ENCODE measurements at places on chromosomes 12 and 14. TPM values are rescaled to one million over a fixed set of nuclear protein-coding genes. Genes with fewer than 3 reads are reported as not detected.

ADAM20 gene
- polyA plus RNA-seq = 0.15 TPM

DIABLO gene
- polyA plus RNA-seq = 33.5 TPM

LRRC10 gene
- not detected for polyA plus RNA-seq

C12orf50 gene
- polyA plus RNA-seq = not detected

Data from CD14-positive monocyte (primary cell).